ENCODE measurements at places on chromosomes 7 and 10.

GRCh38 chr7:116582164-116582732 is 57.4 kb downstream of the CAV1 start:
- no peak for DNase-seq

DNA sequence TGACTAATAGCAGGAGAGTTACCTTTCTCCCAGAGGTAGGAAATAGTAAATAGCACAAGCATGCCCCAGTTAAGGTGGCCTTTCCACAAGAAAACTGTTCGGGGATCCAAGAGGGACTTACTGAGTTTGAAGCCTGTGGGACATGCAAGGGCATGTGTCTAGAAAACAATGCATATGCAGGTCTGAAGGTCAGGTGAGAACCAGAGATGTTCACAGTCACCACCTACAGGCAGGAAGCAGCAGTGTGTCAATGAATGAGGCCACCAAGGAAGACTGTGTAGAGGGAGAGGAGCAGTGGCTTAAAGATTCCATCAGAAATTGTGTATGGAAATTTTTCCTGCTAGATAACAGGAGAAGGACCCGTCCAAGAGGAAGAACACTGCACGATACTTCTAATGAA is 66.0 kb downstream of the CALD1 start:
- DNase-seq, result no peak

DNA sequence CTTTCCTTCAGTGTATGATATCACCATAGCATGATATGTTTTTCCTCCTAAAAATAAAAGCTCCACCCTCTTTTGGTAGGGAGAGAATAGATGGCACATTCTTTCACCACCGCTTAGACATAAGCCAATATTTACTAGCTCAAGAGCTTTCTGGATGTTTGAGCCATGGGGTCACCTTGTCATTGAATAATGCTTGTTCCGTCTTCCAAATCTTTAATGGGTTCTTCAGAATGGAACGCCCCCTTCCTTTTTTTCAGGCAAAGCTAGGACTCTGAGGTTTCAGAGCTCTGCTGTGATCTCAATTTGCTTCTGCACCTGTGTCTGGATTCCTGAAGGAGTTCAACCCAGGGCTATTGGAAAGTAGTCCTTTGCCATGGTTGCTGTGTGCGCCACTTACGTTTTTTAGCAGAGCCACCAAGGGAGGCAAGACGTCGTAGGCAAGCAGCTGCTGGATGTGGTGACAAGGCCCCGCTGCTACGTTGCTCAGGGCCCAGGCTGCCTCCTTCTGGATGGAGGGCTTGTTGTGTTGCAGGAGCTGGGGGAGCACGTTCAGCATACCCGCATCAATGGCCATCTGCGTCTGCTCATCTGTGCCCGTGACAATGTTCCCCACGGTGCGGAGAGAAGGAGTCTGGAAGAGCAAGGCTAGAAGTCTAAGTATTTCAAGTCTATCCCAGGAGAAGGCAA is 23.2 kb downstream of the KPNA7 start:
- DNase-seq, result no peak

- no peak for DNase-seq
Measured at GRCh38 chr7:155576900-155577508, 30.6 kb upstream of the CNPY1 start.

DNA sequence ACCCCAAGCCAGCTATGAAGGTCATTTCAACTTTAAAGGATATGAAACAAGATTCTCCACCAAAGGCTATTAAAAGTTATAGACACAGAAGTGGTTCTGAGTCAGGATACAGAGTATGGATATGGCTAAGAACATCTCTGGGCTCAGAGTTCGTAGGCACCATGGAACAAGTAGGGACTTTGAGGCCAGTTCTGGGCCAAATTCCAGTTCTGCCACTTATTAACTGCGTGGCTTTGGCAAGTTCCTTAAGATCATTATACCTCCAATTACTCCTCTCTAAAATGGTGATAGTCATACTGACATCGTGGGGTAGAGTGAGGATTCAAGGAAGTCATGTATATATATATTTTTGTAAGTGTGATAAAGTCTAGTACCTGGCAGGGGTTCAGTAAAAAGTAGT is 105.8 kb upstream of the NFE2L3 start:
- no peak for DNase-seq

DNA sequence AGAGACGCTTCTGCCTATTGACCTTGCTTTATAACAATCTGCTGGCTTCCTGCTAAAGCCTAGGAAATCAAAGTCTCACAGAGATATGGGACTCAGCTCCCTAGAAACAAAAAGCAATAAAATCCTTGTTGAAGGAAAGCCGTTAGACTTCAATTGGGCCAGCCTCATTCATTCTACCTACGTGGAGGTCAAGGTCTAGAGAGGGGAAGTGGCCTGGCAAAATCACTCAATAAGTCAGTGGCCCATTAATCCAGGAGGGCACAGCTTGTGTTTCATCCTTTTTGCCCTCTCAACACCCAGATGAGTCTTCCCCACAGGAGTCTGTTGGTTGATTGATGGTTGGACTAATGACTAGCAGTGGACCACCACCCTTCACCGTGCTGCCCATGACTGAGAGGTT is 40.5 kb upstream of the ACSL5 start:
- DNase-seq, result no peak

DNA sequence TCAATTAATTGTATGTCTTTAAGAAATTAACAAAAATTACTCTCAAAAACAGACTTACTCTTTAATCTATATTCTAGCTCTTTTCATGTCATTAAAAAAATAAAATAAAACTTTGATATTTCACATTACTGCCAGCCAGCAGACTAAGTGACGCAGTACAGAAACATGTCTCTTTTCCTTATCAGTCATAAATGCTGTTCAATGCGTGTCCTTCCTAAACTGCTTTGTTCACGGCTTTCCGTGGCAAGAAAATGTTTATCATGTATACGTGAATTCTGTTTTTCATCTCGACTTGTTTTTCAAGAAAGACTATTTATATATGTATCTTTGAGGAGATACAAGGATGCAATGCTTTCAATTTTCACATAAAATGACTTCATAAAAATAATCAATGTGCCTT is 182.4 kb downstream of the DOCK4 start:
- no peak for DNase-seq

GRCh38 chr7:69166979-69167516 is 431.2 kb upstream of the AUTS2 start:
- DNase-seq, result no peak

DNA sequence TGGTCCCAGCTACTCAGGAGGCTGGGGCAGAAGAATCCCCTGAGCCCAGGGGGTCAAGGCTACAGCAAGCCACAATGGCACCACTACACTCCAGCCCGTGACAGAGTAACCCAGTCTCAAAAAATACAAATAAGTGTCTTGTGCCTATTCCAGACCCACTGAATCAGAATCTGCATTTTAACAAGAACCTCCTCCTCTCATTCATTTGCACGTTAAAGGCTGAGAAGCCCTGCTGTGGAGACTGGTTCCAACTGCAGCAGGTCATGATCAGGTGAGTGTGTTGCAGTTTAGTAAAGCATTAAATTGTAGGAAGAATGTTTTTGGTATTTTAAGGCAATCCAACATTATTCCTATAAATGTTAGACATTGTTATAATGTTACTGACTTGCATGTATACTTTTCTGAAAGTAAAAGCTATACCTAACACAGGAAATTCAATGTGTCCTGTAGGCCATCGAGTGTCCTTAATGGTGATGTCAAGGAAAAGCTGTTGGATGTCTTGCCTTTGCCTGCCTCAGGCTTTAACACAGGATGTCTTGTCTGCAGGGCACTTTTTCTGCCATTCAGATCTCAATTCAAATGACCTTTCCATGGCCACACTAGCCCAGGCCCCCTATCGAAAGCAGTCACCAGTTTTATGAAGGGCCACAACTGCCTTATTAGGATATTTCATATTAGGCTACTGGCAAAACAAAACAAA is 30.4 kb downstream of the MKRN1 start:
- no peak for DNase-seq

GRCh38 chr7:7857143-7857583 is 111.4 kb upstream of the GLCCI1 start:
- DNase-seq, result no peak

GRCh38 chr7:70082099-70082611 is 483.9 kb downstream of the AUTS2 start:
- no peak for DNase-seq

- DNase-seq, result no peak
Measured at GRCh38 chr10:101840102-101840684, 3.4 kb downstream of the KCNIP2 start.

- no peak for DNase-seq
Measured at GRCh38 chr10:122850705-122851640, 5.3 kb upstream of the CUZD1 start.

DNA sequence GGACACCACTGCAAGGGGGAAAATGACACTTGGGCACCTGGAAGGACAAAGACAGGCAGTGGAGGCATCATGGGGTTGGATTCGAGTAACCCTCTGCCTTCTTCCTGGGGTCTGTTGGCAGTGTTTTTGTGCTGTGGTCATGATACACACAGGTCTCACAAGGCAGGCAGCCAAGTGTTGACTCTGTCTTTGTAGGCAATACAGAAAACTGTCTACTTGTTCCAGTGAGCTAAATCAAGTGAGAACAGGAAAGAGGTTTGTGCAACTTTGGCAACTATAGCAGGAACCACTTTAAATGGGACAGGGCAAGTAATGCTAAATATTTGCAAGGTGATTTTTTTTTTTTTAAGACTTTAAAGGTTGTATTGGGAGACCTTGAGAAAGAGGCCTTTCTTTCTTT is 578.6 kb upstream of the GALNT17 start:
- no peak for DNase-seq

GRCh38 chr10:13684252-13684791 is 97.6 kb downstream of the PRPF18 start:
- DNase-seq, result no peak

- DNase-seq, result no peak
Measured at GRCh38 chr7:105046414-105046813, 32.4 kb downstream of the KMT2E start.

- no peak for DNase-seq
Measured at GRCh38 chr10:7230951-7231350, 179.9 kb downstream of the SFMBT2 start.

GRCh38 chr7:7517754-7518153 is 17.9 kb downstream of the COL28A1 start:
- DNase-seq, result no peak

GRCh38 chr7:107946881-107947280 is 55.9 kb downstream of the DLD start:
- DNase-seq, result no peak

DNA sequence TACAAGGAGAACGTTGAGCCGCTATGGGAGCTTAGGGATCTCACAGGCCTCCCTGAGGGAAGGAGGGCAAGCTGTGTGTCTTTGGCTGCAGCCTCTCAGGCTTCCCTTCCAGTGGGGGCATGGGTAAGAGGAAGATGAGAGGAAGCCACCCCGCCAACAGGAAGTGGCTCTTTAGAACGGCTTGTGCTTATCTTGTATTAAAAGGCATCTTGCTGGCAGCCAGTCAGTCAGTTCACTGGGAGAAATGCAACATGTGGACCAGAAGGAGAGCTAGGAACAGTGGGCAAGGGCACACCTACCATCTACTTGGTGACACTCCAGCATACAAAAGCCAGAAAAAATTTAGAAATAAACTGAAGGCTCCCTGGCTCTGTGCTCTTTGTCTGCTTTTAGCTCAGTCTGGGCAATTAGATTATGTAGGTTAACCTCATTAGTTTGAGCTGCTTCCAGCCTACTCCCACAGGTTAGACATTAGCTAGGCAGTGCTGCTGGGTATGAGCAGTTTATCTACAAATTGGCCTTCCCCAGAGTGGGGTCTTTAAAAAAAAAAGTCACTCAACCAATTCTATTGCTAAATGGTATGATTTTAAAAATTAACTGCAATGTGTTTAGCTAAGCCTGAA is 595.9 kb downstream of the KCNMA1 start:
- DNase-seq, result no peak

- DNase-seq, result no peak
Measured at GRCh38 chr7:130279286-130279685, 12.6 kb downstream of the CPA2 start.

DNA sequence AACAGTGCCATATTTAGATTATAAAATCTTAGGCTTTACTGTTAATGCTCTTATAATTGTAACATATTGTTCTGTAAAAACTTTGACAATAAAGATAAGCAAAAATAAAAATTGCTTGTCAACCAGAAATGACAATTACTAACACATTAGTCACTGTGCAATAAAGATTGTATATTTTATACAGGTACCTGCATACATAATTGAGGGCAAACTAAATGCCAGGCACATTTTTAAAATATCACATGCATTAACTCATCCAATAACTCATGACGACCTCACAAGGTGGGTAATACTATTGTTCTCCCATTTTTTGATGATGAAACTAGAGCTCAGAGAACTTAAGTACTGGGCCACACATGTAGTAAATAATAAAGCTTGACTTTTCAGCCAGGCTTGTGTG is 1020.2 kb upstream of the C7orf33 start:
- DNase-seq, result no peak

DNA sequence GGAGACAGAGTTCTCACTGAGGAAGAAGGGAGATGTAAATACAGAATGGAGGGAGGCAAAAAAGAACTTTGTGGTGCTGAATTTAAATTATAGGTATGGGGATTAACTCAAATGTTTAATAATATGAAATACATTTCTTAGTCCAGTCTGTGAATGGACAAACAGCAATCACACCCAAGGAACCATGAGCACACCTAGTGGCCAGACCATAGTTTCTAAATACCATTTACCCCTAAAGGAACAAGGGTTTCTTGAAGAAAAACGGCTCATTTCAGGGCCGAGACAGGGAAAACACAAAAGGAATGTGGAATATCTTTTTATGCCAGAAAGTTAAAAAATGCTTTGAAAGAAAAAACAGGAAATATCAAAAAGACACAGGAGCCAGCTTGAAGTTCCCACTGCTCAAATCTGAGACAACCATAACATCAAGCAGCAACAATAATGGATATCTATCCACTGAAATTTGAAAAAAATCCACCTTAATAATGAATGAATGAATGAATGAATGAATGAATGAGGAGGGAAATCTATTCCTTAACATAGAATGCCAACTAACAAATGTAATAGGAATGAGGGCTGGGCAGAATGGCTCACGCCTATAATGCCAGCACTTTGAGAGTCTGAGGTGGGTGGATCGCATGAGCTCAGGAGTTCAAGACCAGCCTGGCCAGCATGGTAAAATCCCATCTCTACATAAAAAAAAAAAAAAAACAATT is 8.6 kb downstream of the IPMK start:
- DNase-seq, result no peak

GRCh38 chr7:94344826-94345225 is 49.9 kb upstream of the COL1A2 start:
- no peak for DNase-seq

- no peak for DNase-seq
Measured at GRCh38 chr7:143225047-143225446, 3.2 kb downstream of the TAS2R40 start.

- no peak for DNase-seq
Measured at GRCh38 chr10:30493609-30494530, 59.9 kb downstream of the MAP3K8 start.

GRCh38 chr7:22443370-22444180 is 56.4 kb downstream of the STEAP1B start:
- DNase-seq, result no peak

DNA sequence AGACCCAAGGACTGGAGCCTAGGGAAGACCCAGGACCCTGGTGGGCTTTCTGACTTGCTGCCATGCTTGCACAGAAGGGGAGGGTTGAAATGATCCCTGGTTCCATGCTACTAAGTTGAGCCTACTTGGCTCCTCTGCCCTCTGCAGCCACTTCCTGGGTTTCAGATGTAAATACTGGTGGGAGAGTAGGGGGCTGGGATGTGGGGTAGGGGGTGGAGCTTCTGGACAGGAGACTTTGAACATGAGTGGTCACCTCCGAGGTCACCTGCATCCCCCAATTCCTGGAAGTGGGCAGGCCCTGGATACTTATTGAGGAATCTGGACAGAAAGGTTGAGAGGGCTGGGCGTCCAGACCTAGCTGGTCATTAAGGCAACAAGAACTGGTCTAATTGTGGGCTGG is 2.9 kb upstream of the ZMIZ1 start:
- DNase-seq, result no peak

- DNase-seq, result no peak
Measured at GRCh38 chr7:44771358-44771757, 22.7 kb downstream of the ZMIZ2 start.
